Ammon's horn (tissue), 1 donor: ENCODE measurements at places on chromosomes 5 and 9.

- no peak for DNase-seq
Measured at GRCh38 chr5:30667293-30667692, 526.2 kb upstream of the CDH6 start.

DNA sequence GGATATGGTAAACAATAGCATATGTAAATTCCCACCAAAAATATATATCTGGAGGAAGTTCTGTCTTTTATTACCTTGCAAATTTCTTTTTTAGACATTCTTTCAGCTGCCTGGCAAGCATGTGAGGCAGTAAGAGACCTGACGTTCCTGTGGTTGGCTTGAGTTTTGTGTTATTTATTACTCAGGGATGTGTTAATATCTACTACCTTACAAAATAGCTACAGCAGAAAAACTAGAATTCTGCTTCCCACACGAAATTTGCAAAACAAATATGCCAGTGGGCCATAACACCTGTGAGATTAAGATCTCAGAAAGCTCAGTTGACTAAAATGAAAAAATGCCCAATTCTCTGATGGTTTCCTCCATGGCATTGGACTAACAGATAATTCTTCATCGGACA lies 274.2 kb downstream of the TMEM167A start:
- DNase-seq, result no peak

- DNase-seq, result no peak
Measured at GRCh38 chr5:6525910-6526309, 77.3 kb downstream of the UBE2QL1 start.

GRCh38 chr5:174505621-174506020 lies 218.8 kb upstream of the MSX2 start:
- DNase-seq, result no peak

GRCh38 chr5:97297063-97297703 lies 114.1 kb upstream of the RIOK2 start:
- DNase-seq, result peak; percentile 38

GRCh38 chr5:86525622-86526021 lies 92.1 kb upstream of the COX7C start:
- no peak for DNase-seq

GRCh38 chr9:72292874-72293607 lies 72.0 kb downstream of the ZFAND5 start:
- peak; percentile 29 for DNase-seq

GRCh38 chr9:114339130-114339908 lies 9.7 kb downstream of the ORM2 start:
- DNase-seq, result peak; percentile 29

DNA sequence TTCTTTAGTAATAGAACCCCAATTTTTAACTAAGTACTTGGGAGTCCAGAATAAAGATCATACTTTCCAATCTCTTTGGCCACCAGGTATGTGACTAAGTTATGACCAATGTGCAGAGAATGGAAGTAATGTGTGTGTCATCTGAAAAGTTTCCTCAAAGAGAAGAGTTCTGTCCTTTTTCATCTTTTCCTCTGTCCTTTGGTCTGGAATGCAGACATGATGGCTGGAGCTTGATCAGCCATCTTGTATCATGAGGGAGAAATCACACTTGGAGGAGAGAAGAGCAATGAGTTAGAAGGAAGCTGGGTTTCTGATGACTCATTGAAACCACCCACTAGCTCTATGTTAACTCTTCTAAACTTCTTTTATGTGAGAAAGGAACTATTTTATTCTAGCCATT lies 5.5 kb upstream of the CPEB4 start:
- no peak for DNase-seq
